ENCODE measurements at places on chromosomes 4 and X.
A peak's percentile ranks its signal among the peaks of the same experiment; 100 is the strongest.

GRCh38 chrX:39813631-39814277, 284.0 kb downstream of the BCOR start:
- no peak for DNase-seq

- no peak for DNase-seq
Observed at GRCh38 chrX:133497356-133497755, 82.1 kb upstream of the GPC4 start.

DNA sequence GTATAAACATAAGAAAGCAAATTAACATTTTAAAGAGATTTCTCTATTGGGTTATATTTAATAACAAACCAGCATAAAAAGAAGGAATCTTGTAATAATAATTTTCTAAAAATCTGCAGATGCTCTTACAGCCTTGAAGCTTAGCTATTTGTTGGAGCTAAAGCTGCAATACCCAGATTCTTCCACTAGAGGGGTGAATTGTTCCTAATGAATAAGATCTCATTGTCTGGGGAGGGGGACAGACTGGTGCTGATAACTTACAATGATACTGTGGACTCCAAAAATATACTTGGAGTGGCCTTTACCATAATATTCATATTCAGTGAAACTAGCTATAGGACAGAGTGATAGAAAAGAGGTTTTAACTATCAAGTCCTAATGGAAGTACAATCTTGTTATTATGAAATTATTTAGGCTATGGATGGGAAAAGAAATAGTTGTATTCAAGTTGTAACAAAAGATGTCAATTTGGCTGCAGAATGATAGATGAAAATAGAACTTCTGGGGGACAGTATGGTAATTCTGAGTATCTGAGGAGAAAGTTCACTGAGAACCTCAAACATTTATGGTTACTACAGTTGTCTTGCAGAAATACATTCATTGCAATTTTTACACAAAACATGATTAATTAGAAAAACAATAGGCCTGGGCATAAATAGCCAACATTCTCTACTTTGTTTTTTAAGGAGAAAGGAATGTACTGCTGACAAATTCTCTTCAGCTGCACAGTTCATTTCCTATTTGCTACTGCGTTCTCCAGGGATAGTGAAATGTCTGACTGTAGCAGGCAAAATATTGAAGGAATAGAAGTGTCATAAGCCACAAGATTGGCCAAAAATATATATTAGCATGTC, 443.3 kb downstream of the GBA3 start:
- DNase-seq, result peak; percentile 54

GRCh38 chr4:55002431-55002830, 123.0 kb downstream of the KDR start:
- DNase-seq, result no peak
